ENCODE measurements at places on chromosomes 4 and X.

DNA sequence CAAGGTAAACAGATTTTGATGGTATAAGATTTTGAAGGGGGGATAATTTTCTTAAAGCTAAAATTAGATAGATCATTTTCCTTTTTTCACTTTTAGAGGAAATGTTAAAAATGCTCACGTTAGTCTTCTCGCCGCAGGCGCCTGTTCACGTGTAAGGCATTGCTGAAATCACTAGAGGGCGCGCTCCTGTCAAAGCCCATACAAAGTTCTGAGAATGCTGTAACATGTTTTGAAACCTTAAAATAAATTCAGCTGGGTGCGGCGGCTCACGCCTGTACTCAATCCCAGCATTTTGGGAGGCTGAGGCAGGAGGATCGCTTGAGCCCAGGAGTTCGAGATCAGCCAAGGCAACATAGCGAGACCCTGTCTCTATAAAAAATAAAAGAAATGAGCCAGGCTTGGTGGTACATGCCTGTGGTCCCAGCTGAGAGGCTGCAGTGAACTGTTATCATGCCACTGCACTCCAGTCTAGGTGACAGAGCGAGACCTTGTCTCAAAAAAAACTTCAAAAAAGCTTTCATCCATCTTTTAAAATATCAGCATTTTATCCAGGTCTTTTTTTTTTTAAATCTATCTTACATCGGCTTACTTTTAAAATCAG lies 138.0 kb downstream of the RBMX2 start:
- DNase-seq = no peak

DNA sequence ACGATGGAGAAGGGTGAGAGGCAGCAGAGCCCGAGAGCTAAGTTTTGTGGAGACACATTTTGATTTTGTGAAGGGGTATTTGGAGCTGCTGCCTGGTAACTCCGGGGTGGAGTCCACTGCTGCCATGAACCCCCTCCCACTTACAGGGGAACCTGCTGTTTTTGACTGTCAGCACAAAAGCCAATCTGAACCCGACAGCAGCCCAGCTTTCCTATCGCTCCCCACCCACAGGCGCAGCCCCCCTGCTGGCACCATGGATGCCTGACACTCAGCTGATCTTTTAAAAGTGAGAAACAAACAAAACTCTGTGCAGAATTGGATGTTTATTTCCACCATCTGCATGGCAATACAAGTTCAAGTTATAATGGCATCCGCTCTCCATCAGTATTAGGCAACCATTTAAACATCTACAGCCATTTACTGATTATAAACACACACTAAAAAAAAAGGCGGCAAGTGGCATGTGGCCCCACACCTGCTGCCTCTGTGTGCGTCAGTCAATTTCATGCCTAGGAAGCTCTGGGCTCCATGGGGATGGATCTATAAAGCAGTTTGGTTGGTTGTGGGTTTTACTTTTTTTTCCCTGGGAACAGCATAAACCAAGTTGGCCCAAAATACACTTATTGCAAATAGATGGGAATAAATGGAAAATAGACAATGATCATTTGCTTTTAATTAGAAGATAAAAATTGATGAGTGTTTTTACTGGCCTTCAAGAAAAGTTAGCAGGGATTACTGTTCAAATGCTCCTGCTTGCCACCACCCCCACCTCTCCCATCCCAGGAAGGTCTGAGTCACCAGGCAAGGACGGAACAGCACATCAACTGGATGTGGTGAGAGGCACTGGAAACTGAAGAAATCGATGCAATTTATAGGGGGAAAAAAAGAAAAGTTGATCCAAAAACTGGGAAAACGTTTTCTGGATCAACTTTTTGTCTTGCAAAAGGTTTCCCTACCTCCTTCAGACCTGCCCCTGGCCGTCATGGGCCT lies 46.0 kb downstream of the SEPSECS start:
- no peak for DNase-seq

DNA sequence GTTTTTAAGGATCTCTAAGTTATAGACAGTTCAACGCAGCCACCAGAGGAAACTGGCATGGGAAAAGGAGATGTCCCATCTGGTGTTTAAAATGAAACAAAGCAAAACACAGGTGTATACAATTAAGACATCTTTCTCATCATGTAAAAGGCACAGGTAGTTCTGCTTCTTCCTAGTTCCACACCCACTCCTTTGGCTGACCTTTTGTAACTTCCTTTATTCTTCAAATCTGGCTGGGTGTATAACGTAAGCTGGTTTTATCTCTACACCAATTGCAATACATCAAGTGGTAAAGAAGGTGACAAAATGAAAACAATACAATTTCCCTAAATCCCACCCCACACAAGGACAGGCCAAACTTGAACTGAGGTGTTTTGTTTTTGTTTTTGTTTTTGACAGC lies 27.3 kb upstream of the FBXW7 start:
- DNase-seq = no peak

DNA sequence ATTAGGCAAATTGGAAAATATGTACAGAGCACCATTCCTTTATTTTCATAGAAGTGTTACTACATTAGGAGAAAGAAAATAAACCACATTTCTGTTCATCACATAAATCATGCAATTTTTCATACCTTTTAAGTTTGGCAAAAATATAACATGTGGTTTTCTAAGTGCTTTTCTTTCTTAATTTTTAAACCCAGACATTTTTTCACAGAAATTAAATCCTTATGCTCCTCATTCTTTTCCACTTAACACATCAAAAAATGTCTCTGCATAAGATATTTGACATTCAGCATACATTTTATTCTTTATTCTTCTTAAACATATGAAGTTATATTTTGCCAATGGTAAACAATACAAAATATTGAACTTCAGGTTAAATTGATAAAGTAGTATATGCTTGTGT lies 826.6 kb upstream of the SLIT2 start:
- DNase-seq = no peak

DNA sequence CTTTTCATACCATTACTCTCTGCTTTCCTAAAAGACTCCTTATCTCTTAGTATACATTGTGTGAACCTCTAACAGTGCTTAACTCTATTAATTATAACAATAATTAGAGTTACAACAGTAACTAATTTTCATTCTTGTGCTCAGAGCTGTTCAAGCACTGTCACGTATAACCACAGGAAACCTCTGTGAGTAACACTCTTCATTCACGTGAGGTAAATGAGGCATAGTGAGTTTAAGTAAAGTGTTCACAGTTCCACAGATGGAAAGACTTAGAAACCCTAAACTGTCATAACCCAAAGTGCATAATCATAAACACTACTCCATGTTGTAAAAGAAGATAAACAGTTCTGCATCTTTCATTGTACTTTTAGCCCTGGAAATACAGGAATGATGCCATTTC lies 222.4 kb downstream of the CCSER1 start:
- DNase-seq = no peak

DNA sequence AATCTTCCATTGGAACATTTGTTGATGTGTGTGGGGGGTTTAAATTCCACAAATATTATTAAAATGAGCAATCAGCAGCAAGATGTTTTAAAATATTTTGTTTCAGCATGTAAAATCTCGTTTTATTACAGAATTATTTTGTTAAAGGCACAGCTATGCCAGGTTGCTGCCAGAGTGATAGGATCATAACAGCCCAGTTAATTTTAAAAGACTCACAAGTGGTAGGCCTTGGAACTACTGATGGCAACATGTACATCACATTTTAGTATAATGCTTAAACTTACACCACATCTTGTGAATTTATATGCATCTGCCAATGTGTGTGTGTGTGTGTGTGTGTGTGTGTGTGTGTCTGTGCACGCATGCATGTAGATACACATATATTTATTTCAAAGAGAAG lies 97.8 kb upstream of the SPRY1 start:
- no peak for DNase-seq

DNA sequence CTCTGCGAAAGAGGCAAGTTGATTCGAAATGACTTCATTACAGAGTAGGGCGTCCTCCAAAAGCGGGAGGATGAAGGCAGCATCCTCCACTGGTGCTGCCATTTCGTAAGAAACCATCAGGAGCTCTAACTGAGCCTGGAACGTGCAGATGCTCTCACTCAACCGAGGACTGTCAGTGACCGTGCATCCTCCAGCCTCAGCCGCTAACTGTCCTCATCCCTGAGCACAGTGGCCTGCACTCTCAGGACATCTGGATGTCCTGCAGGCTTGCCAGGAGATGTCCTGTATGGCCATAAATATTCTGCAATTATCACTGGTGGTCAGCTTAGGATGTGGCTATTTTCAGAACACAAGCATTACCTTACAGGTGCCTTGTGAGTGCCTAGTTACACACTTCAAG lies 107.1 kb upstream of the ADRA2C start:
- no peak for DNase-seq

DNA sequence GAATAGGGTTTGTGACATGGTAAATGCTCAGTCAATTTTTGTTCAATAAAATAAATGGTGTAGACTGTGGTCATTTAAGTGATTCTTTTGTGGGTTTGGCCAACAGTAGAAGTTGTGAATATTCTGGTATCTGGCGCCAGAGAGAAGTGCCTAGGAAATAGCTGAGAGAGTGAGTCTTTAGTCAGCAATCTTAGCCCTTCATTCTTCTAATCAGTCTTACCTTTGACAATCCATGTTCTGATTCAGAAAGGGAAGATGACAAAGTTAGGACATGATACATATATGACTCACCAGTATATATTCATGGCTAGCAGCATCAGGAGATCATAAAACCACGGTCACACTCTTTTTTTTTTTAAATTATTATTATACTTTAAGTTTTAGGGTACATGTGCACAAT lies 141.8 kb upstream of the PCDH18 start:
- no peak for DNase-seq
